ENCODE measurements at places on chromosomes 3 and 15.

DNA sequence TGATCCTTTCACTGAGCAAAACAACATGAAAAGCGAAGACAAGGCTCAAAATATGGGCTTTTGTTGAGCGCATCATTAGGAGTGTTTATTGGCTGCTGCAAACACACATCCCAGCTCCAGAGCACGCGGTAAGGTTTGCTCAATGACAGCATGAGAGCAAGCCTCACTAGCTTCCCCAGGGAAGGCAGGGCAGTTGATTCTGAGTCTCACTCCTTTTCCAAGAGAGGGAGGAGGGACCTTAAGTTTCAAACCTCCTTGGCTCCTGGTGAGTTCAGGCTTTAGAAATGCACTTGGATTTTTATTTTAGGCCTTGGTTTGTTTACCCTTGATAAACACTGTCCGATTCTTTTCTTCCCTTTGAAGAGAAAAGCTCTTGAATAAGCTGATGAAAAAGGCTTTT is 69.1 kb upstream of the CACNA2D3 start:
- no peak for DNase-seq

DNA sequence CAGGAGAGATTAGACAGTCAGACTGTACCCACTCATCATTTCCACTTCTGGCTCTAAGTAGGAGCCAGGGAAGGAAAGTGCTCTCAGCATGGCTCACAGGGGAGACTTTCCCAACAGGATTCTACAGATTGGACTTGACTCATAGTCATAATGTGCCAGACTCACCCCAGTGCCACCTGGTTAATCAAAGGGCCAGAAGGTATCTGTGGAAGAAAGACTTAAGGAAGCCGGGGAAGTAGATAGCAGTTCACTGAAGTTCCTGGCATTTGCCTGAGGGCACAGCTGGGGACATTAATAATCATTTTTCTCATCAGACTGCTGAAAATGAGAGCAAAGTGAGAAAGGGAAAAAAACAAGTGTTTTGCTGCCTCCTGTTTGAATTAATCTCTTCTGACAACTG is 717.5 kb downstream of the TUSC7 start:
- no peak for DNase-seq

DNA sequence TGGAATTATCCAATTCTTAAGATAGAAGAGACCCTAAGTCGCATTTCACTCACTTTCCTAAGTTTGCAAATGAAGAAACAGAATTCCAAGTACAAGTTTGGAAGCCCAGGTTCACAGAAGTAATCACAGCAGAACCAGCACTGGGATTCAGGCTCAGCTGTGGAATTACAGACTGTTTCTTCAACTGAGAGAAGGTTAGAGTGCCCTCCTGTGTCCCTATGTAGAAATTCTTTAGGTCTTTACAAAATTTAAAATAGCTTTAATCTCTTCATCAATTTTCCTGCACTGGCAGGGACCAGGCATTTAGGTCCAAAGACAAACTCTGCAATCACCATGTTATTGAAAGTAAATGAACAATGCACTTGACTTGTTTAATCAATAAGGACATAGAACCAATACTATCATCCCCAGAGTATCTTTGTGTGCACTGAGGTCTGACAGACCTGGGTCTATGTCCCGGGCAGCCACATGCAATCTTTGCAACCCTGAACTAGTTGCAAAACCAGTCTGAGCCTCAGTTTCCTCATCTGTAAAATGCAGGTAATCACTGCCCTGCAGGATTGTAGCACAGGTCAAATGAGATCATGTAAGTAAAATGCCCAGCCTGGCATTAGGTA is 96.3 kb upstream of the ZBED2 start:
- peak; percentile 66 for DNase-seq

- no peak for DNase-seq
Measured at GRCh38 chr3:151919030-151919328, 45.5 kb downstream of the SUCNR1 start.

GRCh38 chr15:99244306-99244705 is 5.1 kb downstream of the TTC23 start:
- no peak for DNase-seq

GRCh38 chr3:102484-102883 is 94.1 kb upstream of the CHL1 start:
- no peak for DNase-seq
